ENCODE measurements at places on chromosomes 7 and 10.

DNA sequence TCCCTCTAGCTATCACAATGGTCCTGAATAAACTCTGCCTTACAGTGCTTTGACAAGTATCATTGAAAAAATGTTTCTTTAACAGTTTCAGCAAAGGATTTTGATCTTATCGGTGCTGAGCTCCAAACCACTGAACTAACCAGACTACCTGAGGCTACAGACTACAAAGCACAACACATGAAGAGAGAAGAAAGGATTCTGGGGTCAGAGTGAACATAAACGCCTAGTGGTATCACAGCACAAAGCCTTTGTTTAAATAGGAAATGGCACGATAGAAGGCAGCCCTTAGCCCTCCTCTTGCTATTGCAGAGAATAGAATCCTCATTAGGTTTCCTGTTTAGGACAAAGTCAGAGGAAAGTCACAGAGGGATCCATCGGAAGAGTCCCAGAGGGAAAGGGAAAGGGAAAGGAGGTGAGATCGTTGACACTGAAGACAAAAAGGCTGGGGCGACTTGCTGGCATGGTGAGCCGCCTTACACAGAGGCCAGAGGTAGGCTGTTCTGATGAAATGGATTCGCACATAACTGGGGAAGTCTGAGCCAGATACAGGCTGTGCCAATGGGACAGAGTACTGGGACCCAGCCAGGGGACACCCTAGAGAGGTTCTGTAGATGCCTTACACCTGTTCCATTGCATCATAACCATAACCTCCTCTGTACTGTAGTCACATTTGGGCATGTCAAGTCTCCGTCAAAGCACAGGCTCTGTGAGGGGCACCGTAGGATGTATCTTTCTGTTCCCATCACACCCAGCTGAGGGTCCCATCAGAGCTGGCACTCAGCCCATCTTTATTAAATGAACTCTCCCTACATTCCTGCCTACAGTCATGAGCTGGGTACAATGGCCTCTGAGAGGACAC, 71.5 kb downstream of the XPNPEP1 start:
- DNase-seq, result no peak

GRCh38 chr10:7121154-7121797, 289.6 kb downstream of the SFMBT2 start:
- peak; percentile 70 for DNase-seq

GRCh38 chr7:146902728-146903127, 786.1 kb downstream of the CNTNAP2 start:
- no peak for DNase-seq

DNA sequence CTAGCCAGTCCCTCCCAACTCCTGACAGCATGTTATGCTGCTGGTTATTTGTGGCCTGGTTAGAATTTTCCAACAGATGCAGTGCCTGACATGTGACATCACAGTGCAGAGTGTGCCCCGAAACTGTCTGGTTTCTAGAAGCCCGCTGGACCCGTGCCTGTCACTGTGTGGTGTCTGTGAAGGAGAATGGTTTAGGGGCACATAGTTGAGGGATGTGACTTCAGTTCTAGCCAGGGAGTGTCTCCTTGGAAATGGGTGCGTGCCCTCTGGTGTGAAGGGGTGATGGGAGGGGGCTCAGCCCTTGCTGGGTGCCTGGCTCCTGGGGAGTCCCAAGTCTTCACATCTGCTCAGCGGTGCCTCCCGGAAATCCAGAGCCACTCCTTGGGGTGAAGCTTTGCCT, 303.6 kb downstream of the GLRX3 start:
- no peak for DNase-seq

DNA sequence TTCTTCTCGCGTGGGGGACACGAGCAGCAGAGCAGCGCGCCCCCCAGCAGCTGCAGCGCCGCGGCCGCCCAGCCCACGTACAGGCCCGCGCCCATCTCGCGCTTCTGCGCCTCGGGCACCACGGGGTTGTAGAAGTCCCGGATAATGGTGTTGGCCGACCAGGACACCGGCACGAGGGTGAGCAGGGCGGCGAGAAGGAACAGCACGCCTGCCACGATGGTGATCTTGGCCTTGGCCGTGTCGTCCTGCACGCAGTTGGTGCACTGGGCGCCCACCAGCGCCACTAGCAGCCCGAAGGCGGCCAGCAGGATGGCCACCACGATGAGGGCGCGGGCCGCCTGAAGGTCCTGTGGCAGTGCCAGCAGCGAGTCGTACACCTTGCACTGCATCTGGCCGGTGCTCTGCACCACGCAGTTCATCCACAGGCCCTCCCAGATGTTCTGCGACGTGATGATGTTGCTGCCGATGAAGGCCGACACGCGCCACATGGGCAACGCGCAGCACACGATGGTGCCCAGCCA, 529 bp downstream of the CLDN3 start:
- no peak for DNase-seq

GRCh38 chr10:52216852-52217251, 97.2 kb upstream of the DKK1 start:
- DNase-seq, result no peak

DNA sequence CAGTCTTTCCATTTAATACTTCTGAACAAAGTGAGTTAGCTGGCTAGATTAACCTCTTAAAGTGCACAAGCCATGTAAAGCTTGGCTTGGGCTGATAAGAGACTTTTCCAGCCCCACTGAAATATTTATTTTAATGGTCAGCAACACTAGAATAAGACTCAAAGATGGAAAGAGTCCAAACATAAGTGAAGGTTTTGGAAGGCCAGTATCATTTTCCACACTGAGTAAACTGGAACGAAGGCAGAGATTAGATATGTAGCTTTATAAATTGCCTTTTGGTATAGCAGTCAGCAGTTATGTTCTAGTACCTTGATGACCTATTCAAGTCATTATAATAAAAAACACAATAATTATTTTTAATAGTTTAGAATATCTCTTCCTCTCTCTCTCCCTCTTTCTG, 102.2 kb downstream of the HDAC9 start:
- no peak for DNase-seq

DNA sequence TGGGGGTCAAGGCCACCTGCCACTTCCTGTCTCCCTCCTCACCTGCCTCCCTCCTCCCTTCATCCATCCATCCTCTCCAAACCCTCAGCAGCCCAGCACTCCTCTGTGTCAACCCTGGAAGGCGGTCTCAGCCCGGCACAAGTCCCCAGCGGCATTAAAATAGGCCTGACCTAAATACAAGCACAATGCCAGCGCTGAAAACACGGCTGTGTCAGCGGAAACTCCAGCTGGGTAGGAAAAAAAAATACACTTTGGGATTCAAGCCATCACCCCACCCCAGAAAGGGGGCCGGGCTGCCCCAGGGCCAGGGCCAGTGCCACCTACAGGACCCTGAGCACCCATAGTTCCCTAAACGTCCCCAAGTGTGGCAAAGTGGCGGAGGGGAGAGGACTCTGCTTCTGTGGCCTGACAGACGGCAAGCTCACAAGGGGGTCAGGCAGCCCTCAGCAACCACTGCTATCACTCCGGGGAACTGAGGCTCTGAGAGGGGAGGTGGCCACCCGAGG, 22.7 kb upstream of the GTF2IRD1 start:
- no peak for DNase-seq

- DNase-seq, result no peak
Observed at GRCh38 chr10:102421507-102421756, 796 bp downstream of the FBXL15 start.

DNA sequence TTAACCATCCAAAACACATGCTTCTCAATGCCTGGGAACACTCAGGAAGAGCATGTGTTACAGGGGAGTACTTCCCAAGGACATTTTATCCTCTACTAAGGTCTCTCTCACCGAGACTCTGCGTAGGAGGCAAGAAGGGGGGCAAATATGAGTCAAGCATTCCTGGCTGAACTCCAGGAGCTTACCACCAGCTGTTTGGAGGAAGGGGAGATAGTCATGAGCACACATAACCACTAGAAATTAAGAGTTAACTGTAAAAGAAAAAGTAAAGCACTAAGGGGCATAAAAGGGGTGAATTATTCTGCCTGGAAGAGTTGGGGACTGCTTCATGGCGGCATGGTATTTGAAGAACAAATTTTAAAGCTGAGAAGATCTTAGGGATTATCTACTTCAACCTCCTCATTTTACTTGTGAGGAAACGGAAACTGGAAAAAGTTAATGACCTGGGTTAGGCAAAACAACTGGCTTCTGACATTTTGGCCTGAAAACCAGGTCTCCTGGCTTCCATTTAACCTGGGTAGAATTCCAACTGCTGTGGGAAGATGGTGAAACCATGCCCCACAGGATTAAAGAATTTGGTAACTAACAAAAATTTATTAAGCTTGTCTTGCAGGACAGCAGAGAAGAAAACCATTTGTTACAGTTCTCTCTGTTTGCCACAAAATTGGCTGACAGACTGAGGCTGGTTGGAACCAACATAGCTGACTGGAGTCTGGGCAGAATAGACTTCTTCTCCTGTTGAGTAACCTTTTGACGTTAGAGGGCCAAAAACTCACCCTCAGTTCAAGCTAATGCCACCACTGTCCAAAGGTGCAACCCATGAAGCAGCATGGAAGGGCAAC, 85.5 kb downstream of the SLC25A13 start:
- no peak for DNase-seq

DNA sequence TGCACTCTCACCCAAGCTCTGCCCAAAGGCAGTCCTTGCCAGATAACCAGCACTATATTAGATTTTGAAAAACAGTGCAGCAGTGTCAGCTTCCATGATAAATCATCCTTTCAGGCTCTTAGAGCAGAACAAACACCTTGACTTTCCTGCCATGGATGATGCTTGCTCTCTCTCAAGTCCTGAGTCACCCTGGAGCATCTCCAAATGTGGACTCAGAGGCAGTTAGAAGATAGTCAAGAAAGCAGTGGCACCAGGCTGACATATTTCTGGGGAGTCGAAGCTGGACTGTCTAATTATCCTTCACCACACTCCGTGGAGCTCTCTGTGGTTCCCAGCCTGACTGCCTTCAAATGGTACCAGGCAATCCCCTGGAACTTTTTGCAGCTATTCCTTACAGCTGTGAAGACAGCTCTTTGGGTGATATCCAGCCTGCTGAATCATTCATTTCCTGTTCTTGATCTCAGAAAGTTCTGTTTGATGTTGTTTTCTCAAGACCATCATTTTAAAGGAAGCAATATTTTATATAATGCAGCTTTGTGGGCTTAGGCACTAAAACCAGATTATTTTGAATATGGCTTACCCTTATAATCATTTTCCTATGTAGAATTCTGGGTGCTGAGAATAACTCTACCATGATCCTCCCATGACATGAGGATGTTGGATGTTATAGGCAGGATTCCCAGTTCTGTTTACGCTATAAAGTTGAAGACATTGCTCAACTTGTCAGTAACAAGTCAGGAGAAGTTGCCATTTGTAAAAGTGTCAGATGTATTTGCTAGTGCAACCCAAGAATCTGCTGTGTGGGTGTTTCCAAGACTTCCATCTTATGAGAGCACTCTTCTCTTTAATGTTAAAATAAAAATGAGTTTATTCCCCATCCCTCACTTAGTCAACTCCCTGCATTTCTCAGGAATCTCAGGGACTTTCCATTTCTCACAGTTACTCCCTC, 233.8 kb downstream of the C7orf25 start:
- no peak for DNase-seq

DNA sequence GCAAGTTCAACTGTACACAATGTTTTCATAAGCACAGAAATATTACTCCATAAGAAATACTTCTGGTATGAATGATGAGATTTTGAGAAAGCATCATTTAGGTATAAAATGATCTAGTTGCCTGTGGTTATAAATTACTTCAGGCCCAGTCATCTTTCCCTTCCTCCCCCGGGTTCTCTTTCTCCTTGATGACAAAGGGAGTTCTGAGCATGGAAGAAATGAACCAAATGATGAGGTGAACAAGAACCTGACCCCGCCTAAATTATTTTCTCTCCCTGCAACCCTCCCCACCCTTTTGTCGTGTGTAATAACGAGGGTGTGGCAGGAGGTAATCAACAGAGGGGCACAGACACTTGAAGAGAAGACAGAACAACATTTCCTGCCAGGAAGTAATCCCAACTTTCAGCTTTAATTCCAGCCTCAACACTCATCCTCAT, 319.6 kb upstream of the SP8 start:
- DNase-seq, result no peak

DNA sequence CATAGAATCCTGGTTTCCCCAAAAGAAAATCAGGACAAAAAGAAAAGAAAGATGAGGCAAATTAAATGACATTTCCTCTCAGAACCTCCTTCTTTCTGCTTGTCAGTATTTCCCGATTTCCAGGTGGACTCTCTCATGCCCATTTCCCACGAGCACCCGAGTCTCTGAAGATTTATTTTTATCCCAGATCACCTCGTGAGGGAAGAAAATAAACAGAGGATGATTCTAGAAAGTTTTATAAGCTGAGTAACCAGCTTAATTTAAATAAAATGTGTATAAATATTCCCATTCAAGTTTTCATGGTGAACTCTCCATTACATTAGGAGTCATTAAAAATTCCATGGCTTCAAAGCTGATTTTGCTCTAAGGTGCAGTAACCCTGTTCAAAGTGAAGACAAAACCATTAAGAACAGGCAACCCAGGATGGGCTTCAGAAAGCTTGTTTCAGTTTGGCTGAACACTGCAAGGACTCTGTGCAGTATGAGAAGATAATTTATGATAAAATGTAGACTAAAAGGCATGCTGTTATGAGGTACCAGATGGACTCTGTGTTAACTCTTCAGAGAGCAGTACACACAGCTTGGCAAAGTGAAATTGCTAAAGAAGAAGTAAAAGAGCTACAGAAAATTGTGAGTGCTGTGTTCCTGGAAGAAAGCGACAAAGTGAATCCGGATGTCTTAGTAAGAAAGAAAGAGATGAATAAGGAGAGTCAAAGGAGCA, 521.3 kb upstream of the LRRN3 start:
- DNase-seq, result no peak

- no peak for DNase-seq
Observed at GRCh38 chr10:44627591-44628354, 242.9 kb upstream of the CXCL12 start.

DNA sequence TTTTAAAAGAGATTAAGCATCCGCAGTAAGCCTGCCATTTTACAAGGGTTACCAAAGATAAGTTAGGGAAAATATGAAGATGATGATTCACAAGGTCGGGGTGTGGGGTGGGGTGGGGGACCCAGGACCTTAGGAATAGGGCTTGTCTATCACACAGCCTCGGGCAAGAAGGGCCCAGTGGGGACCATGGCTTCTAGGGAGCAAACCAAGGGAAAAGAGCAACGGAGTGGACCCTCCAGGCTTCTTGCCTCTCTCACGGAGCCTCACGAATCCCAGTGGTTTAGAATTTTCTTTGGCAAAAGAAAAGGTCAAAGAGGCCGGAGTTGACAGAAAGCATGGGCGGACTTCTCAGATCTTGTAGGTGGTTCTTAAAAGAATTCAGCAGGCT, 1.3 kb downstream of the PRKCQ start:
- no peak for DNase-seq

GRCh38 chr10:129956876-129957673, 7.0 kb downstream of the EBF3 start:
- DNase-seq, result no peak

GRCh38 chr10:48449501-48450232, 143.2 kb downstream of the MAPK8 start:
- DNase-seq, result no peak

GRCh38 chr10:100655760-100656421, 89.5 kb upstream of the PAX2 start:
- DNase-seq, result no peak

GRCh38 chr10:83734278-83734677, 405.0 kb upstream of the GHITM start:
- no peak for DNase-seq

GRCh38 chr10:97149079-97149531, 36.7 kb downstream of the SLIT1 start:
- no peak for DNase-seq
